Ascending aorta (tissue), 2 donors: ENCODE measurements at places on chromosomes 12 and 14.

- DNase-seq = no peak
These were observed 288.2 kb upstream of the TMPO start for GRCh38 chr12:98227162-98227561.

- no peak for DNase-seq
These were observed 36.7 kb upstream of the GPATCH2L start for GRCh38 chr14:76115010-76115422.

DNA sequence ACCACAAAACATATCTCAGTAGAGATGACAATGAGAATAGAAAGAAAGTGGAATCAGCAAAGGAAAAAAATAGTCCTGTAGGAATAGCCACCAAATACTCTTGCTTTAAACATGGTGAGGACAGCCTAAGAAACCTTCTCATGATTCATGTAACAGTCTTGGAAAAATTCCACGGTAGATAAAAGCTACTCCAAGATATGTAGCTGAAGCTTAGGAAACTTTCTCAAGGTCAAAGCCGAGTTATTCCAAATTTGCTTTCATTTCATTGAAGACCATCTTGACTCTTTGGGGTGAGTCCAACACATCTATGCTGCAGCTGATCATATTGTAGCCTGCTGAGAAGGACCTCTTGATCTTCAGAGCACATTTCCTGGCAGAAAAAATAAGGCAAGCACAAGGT is 157.6 kb downstream of the PAH start:
- DNase-seq = no peak

GRCh38 chr14:96100161-96101064 is 61.3 kb downstream of the C14orf132 start:
- peak; percentile 76 for DNase-seq

DNA sequence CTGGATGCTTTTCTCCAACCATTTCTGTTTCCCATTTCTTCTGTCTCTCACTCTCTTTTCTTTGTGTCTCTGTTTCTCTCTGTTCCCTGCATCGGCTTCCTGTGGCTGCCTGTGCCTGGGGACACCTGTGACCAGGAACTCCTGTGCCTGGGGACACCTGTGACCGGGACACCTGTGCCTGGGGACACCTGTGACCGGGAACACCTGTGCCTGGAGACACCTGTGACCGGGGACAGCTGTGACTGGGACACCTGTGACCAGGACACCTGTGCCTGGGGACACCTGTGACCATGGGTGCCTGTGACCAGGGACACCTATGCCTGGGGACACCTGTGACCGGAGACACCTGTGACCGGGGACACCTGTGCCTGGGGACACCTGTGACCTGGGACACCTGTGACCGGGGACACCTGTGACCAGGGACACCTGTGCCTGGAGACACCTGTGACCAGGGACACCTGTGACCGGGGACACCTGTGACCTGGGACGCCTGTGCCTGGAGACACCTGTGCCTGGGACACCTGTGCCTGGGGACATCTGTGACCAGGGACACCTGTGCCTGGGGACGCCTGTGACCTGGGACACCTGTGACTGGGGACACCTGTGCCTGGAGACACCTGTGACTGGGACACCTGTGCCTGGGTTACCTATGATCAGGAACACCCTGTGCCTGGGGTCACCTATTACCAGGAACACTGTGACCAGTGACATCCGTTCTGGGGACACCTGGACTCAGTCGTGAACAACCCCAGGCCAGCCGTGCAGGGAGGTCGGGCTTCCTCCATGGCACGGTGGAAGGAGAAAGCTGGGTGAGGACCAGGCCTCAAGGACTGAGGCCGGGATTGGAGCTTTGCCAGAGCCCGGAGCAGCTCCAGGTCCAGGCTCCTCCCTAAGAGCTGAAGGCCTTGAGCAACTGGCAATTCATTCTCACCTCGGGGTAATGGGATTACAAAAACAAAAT is 23.4 kb upstream of the FBRSL1 start:
- no peak for DNase-seq

DNA sequence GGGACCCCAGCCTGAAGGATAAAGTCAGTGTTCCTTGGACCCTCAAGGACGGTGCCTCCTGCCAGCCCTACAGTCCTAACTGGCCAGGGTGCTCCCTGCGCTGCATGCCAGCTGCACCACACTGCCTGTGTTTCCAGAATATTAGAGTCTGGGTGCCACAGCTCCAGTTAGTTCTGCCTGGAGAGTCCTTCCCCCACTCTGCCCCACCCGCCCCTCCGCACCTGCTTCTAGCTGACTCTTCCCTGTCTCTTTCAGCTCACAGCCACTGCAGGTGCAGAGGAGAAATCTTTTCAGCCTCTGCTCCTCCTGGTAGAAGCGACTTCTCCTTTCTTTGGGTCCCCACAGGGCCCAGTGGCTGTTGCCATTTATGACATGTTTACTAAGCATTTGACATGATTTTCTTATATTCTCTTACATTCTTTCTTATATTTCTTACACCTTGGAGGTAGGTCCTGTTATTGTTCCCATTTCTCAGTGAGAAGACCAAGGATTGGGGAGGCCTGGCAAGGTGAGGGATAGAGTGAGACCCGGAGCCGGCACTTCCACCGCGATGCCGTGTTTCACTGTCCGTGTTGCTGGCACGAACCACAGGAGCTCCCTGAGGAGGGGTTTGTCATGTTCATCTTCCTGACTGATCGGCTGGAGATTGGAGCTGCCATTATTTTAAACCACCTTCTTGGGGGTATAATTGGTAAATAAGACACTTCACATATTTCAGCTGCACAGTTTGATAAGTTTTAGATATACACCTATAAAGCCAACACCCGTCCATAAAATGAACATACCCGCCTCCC is 29.4 kb downstream of the SYNE3 start:
- no peak for DNase-seq

GRCh38 chr14:92665661-92666110 is 82.7 kb downstream of the LGMN start:
- no peak for DNase-seq

GRCh38 chr12:94731733-94732360 is 81.5 kb upstream of the TMCC3 start:
- no peak for DNase-seq

DNA sequence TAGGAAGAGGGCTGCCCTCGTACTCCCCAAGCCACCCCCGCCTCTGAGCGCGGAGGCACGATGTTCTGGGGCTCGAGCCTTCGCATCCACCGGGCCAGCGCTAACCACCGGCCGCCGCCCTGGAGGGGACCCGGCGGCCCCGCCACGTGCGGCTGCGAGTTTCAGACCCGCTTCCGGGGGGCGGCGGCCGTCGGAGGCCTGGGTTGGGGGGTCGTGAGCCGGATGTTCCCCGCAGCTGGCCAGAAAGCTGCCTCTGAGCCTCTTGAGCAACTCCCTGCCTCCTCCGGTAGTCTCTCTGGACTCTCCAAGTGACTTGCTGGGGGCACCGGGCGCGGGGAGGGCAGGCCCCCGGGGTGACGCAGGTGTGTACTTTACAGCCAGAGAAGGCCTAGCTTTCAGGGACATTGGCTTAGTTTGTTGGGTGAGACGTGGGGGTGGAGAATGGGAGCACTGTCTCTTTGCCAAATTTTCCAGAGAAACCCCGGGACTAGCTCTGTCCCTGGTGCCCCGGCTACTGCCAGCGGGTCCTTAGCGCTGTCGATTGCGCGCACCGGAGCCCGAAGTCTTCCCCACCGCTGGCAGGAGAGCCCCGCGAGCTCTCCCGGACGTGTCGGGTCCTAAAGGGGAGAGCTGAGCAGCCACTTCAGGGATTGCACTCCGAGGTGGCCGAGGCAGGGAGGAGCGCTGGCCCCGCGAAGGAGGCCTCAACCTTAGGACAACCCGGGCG is 15.6 kb downstream of the OTX2 start:
- DNase-seq = no peak

- DNase-seq = no peak
These were observed 59.8 kb downstream of the DIO3 start for GRCh38 chr14:101620821-101621785.

- no peak for DNase-seq
These were observed 43.8 kb upstream of the PNMA1 start for GRCh38 chr14:73757876-73758391.

- peak; percentile 71 for DNase-seq
These were observed 69.4 kb upstream of the EVL start for GRCh38 chr14:99995700-99996356.

DNA sequence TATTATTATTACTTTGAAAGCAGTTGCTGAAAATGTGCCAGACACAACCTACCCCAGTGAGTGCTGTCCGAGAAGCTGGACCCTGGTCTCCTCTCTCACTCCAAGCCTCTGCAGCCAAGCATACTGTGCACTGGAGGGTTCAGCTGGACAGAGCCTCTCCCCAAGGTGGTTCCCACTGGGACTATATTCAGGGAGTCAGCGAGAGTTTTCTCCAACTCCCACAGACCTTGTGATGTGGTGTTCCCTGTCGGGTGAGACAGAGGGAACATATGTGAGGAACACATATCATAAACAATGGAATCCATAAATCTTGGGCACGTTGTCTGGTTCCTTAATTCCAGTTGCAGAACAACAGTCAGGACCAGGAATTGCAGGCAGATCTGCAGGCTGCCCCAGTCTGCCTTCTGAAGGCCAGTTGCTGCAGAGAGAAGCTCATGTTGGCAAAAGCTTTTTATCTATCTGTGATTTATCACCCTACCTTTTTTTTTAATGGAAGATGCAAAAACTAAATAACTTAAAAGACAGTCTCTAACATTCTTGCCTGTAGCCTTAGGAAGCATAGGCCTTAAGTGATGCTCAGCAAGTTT is 619.8 kb upstream of the TBX3 start:
- no peak for DNase-seq

GRCh38 chr14:68908803-68909202 is 70.3 kb downstream of the ACTN1 start:
- no peak for DNase-seq

- DNase-seq = no peak
These were observed 682 bp downstream of the KIAA0586 start for GRCh38 chr14:58428118-58428683.

- no peak for DNase-seq
These were observed 9.6 kb upstream of the SNAPC1 start for GRCh38 chr14:61752626-61753025.

DNA sequence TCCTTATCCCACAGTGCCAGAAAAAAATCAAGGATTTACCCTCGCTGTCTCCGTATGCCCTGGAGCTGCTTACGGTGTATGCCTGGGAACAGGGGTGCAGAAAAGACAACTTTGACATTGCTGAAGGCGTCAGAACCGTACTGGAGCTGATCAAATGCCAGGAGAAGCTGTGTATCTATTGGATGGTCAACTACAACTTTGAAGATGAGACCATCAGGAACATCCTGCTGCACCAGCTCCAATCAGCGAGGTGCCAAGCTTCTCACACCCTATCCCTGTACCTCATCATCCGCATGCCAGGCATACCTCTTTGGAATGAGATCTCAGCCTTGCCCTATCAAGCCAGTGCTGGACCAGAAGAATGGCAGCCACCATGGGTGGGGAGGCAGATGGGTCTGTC is 19.2 kb downstream of the OAS2 start:
- no peak for DNase-seq

DNA sequence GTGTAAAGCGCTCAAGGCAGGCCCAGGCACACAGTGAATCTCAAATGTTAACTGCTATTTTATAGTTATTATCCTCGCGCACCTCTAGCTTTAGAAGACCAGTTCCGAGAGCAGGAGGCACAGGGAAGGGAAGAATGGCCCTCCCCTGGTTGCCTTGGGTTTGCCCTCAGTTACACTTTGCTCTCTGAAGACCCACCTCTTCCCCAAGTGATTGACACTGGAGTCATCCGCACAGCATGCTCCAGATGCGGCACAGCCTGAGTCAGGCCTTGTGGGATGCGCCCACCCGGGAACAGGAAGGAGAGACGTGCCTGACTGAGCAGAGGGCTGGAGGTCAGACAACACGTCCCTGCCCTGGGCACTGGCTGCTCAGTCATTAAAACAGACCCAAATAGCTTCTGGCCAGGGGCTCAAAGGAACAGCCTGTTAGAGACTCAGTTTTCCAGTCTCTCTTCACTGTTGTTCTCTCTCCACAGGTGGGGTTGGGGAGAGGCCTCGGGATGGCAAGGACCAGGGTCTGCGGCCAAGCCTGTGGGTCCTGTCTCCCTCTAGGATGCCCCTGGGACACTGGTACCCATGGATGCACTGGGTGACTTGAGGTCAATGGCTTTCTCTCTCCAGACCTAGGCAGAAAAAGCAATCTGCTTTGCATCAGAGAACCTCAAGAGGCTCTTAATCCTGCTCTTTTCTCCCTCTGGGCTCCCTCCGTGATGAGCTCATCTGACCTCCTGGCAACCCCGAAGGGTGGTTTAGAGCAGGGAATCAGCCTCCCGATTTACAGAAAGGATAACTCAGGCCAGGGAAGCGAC is 13.6 kb upstream of the MLXIP start:
- no peak for DNase-seq

DNA sequence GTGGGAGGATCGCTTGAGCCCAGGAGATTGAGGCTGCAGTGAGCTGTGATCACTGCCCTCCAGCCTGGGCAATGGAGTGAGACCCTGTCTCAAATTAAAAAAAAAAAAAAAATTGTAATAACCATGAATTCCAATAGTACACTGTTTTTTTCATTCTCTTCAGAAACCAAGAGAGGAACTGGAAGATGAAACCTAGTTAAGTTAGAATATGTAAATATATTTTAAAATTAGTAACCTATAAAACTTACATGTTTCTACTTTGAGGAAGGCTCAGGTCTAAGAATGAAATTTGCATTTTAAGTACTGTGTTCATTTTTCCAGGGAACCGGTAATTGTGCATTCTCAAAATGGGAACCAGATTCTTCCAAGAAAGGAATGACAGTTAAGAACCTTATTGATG is 18.8 kb downstream of the KNTC1 start:
- no peak for DNase-seq

GRCh38 chr12:105834496-105834895 is 304.3 kb downstream of the NUAK1 start:
- DNase-seq = no peak

- no peak for DNase-seq
These were observed 368.4 kb upstream of the TMEM132C start for GRCh38 chr12:127898616-127899015.

DNA sequence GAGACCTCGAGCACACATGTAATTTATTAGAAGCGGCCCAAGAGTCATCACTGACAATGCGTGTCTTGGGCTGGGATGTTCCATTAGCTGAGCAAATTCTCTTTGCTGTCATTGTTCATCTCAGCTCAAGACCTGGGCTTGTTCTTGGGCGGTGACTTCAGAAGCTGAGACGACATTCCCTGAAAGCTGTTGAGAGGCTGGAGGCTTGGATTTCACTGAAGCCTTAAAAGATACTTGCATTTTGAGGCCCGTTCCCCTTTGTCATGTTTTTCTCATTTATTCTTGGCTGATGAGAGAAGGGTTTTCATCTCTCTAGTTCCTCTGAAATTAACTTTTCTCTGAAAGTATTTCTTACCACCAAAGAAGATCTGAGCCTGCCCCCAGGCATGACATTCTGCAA is 16.6 kb upstream of the SUSD6 start:
- no peak for DNase-seq

DNA sequence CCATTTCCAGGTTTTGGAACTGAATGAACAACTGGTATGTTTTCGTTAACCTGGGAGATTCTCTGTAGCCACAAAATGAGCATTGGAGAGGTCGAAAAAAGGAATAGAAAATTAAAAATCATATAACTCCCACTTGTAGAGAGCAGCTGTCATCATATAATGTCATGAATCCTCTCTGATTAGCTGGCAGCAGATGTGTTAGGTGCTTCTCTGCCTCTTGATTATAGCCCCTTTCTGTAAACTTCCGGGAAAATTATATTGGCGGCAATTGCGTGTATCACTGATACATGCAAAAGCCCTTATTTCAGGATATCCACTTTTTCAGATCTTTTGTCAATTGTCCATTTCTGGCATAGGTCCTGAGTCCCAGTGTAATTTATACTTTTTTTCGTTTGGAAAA is 31.7 kb downstream of the FGD4 start:
- no peak for DNase-seq

- DNase-seq = no peak
These were observed 6.9 kb downstream of the FAM186B start for GRCh38 chr12:49598527-49598926.

- DNase-seq = no peak
These were observed 234.9 kb downstream of the SNAPC1 start for GRCh38 chr14:61997161-61997560.
